ENCODE measurements at places on chromosomes 11 and 22.

GRCh38 chr22:28956506-28956905 is 73.1 kb downstream of the ZNRF3 start:
- DNase-seq = no peak

DNA sequence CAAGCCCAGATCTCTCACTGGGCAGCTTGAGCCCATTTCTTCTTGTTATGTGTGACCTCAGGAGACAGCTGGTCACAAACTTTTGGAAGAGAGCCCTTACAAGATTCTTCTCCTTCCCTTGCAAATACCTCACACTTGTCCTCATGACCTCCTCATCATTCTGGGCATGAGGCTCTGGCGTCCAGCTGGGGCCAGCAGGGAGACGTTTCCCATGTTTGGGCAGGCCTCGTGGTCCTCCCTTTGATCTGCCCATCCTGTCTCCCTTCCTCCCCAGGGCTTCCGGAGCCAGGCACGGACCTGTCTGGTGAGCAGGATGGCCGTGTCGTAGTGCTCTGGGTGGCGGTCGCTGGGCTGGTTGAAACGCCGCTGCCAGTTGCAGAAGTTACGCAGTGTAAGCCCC is 9.7 kb downstream of the ADAMTS8 start:
- no peak for DNase-seq

DNA sequence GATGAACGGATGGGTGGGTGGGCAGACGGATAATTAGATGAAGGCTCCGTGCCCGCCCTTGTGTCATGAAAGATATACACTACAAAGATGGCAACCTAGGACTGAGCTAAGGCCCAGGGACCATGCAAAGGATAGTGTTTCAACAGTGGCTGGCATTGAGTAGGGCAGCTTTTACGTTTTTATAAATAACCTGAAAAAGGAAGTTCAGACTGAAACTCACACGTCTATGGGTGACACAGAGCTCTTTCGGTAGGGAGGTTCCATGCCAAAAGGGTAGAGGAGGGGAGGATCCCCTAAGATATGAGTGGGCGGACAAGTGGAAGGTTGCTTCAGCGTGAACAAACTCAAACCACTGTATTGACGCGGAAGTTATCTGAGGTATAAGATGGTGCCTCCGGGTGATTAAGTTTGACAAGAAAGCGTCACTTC is 90.5 kb downstream of the UBASH3B start:
- no peak for DNase-seq

DNA sequence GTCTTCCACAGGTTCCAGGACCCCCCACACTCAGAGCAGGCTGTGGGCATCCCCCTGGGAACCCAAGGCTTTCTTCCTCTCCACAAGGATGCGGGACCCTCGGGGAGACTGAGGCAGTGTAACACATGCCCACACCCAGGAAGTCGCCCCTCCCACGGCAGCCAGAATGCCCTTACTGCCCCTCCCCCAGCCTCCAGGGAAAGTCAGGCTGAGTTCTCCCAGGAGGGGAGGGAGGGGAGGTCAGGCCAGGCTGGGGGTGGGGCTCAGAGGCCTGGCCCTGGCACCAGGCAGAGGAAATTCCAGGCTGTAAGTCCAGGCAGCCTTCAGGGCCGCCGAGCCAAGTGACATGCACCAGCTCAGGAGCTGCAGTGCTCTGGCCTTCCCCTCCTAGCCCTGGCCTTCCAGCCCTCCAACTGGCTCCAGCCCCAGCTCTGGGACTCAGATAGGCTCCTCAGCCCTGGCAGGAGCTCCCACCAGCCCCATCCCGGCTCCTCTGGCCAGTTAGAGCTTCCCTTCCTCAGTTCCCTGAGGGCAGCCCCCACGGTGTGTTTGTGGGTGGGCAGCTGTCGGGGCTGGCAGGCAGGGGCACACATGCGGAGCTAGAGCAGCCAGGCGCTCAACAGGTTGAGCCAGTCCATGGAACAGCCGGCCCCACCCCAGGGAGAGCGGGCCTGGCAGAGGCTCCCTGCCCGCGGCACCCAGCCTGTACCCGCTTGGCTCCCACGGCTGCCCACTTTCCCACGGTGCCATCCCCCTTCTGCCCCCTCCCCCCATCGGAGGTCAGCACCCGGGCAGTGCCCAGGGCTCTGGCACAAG is 3.6 kb downstream of the BCL9L start:
- peak; percentile 89 for DNase-seq

GRCh38 chr11:5102246-5102645 is 32.9 kb downstream of the OR52E1 start:
- DNase-seq = no peak

DNA sequence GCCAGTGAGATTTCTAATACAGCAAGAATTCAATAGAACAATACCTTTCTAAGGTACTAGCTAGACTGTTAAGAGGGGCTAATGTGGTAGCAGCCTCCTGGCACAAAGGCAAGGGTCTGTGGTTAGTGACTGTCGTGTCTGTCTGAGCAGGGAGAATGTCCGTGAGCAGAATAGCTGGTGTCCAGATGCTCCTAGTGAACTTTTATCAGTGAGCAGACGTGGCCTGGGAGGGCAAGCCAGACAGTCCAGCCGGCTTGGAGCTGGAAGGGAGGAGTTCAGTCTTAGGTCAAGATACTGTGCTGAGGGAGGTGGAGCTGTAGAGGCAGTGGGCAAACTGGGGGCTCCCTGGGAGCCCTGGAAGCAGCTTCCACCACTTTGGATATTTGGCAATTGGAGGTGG is 138.6 kb downstream of the TEAD1 start:
- no peak for DNase-seq

DNA sequence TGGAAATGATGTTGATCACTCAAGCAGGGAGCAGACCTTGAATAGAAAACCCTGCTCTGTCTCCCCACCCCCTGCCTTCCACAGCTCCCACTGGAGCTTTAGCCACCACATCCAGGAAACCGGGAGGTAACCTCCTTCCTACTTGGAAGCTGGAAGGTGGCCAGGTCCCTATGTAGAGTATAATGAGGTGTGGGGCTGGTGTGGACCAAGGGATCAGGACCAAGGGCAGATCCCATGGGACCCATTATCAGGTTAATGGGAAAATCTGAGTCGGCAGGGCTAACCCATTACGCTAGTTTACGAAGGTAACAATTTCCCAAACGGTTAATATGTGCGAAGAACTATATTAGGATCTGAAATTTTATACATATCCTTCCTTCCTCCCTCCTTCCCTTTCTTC is 321.9 kb downstream of the MIAT start:
- no peak for DNase-seq

GRCh38 chr11:121421149-121421901 is 30.8 kb upstream of the SORL1 start:
- DNase-seq = no peak

- peak; percentile 73 for DNase-seq
Observed at GRCh38 chr22:20205964-20206708, 55.3 kb upstream of the CCDC188 start.

- no peak for DNase-seq
Observed at GRCh38 chr22:48705159-48705916, 1122.3 kb downstream of the BRD1 start.

GRCh38 chr22:24697172-24697571 is 77.3 kb downstream of the PIWIL3 start:
- no peak for DNase-seq

DNA sequence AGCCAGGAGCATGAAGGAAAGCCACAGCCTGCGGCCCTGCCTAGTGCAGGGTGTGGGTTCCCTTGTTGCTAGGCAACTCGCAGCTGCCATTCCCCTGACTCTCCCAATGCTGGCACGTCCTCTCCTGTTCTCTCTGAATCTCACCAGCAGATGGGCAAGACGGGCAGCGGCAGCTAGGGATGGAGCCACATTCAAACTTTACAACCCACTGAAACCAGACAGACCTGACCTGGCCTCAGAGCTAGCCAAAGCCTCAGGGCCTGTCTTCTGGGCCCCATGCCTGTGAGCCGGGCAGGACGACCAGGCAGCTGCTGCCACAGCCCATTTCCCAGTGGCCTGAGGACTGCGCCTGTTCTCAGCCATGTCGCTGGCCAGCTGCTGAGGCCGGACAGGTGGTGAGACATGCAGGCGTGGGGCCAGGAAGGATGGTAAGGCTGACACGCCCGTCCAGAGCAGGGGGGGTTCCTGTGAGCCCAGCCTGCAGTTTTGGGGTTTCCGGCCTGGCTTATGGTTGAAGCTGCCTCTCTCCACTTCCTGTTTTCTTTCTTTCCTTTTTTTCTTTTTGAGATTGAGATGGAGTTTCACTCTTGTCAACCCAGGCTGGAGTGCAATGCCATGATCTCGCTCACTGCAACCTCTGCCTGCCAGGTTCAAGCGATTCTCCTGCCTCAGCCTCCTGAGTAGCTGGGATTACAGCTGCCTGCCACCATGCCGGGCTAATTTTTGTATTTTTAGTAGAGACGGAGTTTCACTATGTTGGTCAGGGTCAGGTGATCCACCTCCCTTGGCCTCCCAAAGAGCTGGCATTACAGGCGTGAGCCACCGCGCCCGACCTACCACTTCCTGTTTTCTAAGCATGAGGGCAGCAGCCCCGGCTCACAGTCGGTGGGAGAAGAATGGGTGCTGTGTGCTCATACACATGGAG is 4.1 kb downstream of the SUN2 start:
- no peak for DNase-seq

GRCh38 chr11:120180551-120181232 is 30.1 kb upstream of the OAF start:
- peak; percentile 53 for DNase-seq

GRCh38 chr11:1943977-1944376 is 3.2 kb upstream of the MRPL23 start:
- DNase-seq = peak; percentile 69

DNA sequence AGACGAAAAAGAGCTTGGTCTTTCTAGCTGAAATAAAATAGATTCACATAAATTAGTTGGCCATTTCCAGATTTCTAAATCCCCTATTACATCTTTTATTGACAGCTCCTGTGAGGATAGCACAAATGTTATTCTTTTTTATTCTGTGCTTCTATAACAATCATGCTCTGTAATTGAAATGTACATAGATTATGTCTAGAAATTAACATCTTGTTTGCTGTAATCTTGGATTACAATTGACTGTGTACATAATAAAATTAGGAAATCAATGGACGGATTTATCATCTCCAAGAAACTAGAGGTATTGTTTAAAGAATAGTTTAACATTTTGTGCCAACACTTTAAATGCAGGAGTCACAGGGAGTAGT is 31.2 kb downstream of the IMMP1L start:
- no peak for DNase-seq

GRCh38 chr11:87185228-87185627 is 147.5 kb downstream of the TMEM135 start:
- DNase-seq = no peak

DNA sequence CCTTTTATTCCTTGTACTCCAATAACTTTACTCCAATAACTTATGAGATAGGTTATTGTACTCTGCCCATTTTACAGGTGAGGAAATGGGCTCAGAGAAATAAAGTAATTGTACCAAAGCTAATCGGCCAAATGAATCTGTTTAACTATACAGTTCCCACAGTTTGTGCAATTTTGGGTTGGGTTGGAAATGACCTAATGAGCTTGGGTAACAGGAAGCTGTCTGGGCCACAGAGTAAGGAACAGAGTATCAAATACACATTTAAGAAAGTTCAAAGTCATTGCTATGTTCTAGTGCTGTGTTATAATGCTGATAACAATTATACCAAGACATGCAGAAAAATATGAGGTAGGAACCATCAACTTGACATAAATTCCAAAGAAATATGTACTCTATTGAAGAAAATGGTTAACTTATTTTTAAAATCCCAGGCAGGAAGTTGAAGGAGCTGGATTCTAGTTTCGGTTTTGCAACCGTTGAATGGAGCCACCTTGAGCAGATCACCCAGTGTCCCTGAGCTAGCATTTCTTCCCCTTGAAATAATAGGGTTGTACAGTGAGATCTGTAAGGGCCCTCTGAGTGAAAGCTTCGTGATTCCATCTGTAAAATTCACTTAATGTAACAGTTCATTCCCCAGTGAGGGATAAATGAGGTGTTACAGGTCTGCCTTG is 360.9 kb upstream of the NARS2 start:
- no peak for DNase-seq

DNA sequence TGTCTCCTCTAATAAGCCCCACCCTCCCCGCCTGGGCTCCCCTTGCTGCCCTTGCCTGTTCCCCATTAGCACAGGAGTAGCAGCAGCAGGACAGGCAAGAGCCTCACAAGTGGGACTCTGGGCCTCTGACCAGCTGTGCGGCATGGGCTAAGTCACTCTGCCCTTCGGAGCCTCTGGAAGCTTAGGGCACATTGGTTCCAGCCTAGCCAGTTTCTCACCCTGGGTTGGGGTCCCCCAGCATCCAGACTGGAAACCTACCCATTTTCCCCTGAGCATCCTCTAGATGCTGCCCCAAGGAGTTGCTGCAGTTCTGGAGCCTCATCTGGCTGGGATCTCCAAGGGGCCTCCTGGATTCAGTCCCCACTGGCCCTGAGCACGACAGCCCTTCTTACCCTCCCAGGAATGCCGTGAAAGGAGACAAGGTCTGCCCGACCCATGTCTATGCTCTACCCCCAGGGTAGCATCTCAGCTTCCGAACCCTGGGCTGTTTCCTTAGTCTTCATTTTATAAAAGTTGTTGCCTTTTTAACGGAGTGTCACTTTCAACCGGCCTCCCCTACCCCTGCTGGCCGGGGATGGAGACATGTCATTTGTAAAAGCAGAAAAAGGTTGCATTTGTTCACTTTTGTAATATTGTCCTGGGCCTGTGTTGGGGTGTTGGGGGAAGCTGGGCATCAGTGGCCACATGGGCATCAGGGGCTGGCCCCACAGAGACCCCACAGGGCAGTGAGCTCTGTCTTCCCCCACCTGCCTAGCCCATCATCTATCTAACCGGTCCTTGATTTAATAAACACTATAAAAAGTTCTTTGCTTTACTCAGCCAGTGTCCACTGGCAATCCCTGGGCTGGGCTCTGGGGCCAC is 14.4 kb downstream of the TSKU start:
- no peak for DNase-seq

GRCh38 chr11:105179542-105180278 is 40.1 kb upstream of the CARD18 start:
- DNase-seq = no peak

- DNase-seq = peak; percentile 50
Observed at GRCh38 chr11:119721129-119722120, 7.6 kb downstream of the NECTIN1 start.

- no peak for DNase-seq
Observed at GRCh38 chr11:46906609-46907041, 11.7 kb downstream of the LRP4 start.

GRCh38 chr11:66076561-66076960 is 6.5 kb downstream of the PACS1 start:
- DNase-seq = peak; percentile 60

DNA sequence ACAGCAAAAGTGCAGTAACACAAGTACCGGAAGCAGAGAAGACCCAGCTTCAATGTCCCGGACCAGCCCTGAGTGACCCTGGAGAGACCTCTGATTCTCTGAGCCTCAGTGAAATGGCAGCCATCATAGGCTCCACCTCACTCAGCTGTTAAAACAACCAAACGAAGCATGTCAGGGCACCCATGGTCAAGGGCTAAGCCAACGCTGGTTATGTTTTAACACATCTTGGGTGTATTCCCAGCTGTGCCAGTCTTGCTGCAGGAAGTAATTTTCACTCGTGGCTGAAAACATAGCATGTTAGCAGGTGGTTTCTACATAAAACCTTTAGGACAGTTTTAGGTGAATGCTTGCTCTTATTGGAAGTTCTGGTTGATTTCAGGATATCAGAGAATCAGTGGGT is 30.9 kb downstream of the LMO2 start:
- no peak for DNase-seq
